ENCODE measurements at places on chromosomes 1 and 21. TPM values are rescaled to one million over a fixed set of nuclear protein-coding genes. Genes with fewer than 3 reads are reported as not detected.

The SLC2A5 gene
- total RNA-seq: 2.3 TPM

The PTAFR gene
- total RNA-seq: 0.33 TPM

The BEND5 gene
- total RNA-seq: not detected

The GJA8 gene
- not detected for total RNA-seq
